Uterus (tissue), 4 donors: ENCODE measurements at places on chromosomes 6 and 20. TPM values are rescaled to one million over a fixed set of nuclear protein-coding genes. Genes with fewer than 3 reads are reported as not detected.

VEGFA gene
- 135 TPM for total RNA-seq

RNF39 gene
- total RNA-seq, result 0.83 TPM

C4A gene
- 15.8 TPM for total RNA-seq

ARID1B gene
- total RNA-seq, result 159 TPM

HLA-DPA1 gene
- total RNA-seq, result 187 TPM

GRM1 gene
- total RNA-seq, result not detected

PNISR gene
- total RNA-seq, result 108 TPM

NNAT gene
- total RNA-seq, result 10.5 TPM

NKX2-4 gene
- total RNA-seq, result not detected

MAFB gene
- total RNA-seq, result 26.5 TPM

KCNK5 gene
- total RNA-seq, result 1.2 TPM

ACTR5 gene
- total RNA-seq, result 3.8 TPM

GUCA1A gene
- total RNA-seq, result not detected

OR2H2 gene
- not detected for total RNA-seq

CST5 gene
- total RNA-seq, result not detected

OTOR gene
- total RNA-seq, result not detected

HLA-DOA gene
- total RNA-seq, result 34.1 TPM

KDM1B gene
- total RNA-seq, result 24.7 TPM

GLP1R gene
- not detected for total RNA-seq

SLC17A3 gene
- not detected for total RNA-seq

C20orf204 gene
- total RNA-seq, result 0.26 TPM

SMLR1 gene
- not detected for total RNA-seq

ZSCAN12 gene
- total RNA-seq, result 5.6 TPM

HNF4A gene
- total RNA-seq, result not detected

DEFB124 gene
- total RNA-seq, result not detected

PLG gene
- not detected for total RNA-seq

LTB gene
- total RNA-seq, result not detected

TRMT6 gene
- 2.1 TPM for total RNA-seq

KCNB1 gene
- 0.29 TPM for total RNA-seq

RTEL1 gene
- 56.5 TPM for total RNA-seq

PPP1R11 gene
- 14.2 TPM for total RNA-seq

FLRT3 gene
- total RNA-seq, result not detected

SLC22A16 gene
- 10.8 TPM for total RNA-seq

MARCKS gene
- total RNA-seq, result 54.9 TPM

MPC1 gene
- 39.3 TPM for total RNA-seq

TTK gene
- total RNA-seq, result 20.0 TPM

NKAIN2 gene
- total RNA-seq, result not detected

NKAPL gene
- total RNA-seq, result 1.2 TPM
